ENCODE measurements at places on chromosomes 2 and 18.
A peak's percentile ranks its signal among the peaks of the same experiment; 100 is the strongest.

DNA sequence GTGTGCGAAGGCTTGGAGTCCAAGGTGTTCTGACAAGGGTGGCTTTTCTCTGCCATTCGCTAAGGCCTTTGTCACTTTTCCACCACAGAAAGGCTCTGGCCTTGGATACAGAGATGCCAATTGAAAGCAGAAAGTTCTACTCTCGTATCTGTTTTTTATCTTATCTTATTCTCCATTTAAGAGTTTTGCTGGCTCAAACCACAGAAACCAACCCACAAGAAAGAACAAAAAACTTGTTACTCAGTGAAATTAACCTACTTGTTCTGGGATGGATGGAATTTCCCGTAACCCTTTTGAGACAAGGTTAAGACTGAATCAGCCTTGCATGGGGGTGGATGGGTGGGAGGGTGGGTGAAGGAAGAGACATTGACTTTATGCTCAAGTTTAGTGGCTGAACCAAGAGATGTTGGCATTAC is 221.7 kb downstream of the CDH20 start:
- DNase-seq: no peak

- DNase-seq: no peak
Observed at GRCh38 chr2:84923009-84923408, 17.6 kb downstream of the TMSB10 start.

GRCh38 chr2:23497536-23497935 is 112.6 kb downstream of the KLHL29 start:
- no peak for DNase-seq

DNA sequence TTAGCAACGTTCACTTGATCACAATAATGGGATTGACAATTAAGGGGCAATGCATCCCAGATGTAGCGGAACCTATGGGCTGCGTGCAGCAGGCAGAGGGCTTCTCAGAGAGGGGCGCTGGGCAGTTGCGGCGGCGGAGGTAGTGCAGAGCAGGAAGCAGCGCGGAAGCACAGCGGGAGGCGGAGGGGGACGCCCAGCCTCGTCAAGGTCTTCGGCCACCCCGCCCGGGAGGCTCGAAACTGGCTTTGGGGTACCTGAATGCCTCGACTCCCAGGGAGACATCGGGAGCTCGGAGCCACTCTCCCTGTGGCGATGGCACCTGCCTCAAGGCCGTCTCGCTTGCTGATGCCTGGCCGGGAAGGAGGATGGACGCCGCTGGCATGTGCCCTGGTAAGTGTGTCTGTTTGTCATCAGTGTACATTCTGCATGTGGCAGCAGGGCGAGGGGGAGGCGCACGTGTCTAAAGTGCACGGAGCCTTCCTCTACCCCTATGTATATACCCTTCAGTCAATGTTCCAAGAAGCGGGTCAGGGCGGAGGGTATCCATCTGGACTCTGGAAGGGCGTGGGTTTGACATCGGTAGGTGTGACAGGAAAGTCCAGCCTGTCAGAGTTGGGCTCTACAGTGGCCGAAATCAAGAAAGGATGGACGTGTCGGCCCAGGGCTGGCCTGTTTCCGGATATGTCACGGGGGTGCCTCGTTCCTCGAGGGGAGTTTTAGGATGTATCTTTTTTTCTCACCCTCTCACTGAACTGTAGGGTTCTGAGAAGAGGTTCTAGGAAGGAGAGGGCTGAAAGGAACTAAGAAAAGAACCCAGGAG is 7.5 kb upstream of the SP9 start:
- no peak for DNase-seq

DNA sequence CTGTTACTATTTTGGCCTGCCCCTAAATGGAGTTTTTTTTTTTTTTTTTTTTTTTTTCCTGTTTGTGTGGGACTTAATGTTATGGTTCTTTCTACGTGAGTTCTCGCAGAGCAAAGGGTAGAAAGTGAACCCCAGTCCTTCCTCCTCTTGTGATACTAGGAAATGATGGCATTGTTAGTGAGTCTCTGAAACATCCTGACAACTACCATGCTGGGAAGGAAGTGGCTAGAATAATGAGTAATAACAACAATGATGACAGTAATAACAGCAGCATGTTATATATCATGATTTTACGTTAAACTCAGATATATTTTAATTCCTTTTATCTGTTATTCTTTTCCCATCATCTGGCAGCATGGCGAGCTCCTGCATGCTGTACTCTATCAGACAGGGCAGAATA is 216.2 kb upstream of the LINC00305 start:
- no peak for DNase-seq

DNA sequence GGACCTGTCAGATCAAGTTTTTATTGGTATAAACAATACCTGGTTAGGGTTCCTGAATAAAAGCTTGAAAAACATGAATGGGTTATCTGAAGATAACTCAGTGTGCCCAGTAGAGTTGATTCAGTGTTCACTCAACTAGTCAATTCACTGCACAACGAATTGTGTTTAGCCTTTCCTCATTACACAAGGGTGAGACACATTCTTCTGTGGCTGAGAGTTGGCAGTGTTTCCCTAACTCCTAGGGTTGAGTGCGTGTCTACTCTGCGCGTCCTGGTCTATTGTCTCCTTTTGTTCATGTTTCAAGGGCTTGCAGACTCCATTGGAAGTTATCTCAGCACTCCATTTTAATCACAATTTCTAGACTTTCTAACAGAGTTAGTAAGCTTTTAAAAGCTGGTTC is 32.8 kb upstream of the TMEM178A start:
- peak; percentile 91 for DNase-seq

- DNase-seq: peak; percentile 46
Observed at GRCh38 chr2:20447437-20448245, 767 bp downstream of the RHOB start.

DNA sequence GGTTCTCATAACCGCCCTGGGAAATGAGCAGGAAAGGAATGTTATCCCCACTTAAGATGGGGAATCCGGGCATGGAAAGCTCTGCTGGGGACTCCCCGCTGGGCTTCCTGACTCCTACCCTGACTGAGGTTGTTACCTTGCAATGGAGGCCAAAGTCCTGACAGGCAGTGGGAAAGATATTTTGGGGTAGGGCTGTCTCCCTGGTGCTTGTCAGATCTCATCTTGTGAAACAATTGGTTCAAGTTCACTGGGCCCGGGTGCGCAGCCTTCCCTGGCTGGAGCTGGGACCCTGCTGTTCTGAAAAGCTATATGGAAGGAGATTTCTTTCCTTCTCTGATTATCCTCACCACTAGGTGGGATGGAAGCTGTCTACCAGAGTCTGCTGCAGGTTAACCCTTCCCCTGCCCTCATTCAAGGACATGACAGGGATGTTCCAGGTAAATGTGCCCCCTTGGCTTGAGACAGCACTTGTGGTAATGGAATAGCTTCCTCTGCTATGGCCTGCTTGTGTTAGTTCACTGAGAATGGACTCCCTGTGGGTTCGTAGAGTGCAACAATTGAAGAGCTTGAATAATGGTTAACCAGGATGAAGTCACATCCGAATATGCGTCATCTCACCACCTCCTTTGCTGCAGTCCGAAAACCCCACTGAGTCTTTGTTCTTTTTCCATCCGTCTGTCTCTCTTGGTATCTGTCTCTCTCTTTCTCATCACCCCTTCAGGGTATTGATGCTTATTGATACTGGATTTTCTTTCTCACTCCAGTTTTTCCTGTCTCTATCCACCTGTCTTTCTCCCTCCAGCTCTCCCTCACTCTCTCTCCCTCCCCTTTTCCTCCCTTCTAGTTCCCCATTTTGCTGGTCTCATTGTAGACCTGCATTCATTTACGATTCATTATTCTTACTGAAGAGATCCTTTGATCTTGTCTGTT is 67.8 kb upstream of the EPAS1 start:
- DNase-seq: peak; percentile 29

DNA sequence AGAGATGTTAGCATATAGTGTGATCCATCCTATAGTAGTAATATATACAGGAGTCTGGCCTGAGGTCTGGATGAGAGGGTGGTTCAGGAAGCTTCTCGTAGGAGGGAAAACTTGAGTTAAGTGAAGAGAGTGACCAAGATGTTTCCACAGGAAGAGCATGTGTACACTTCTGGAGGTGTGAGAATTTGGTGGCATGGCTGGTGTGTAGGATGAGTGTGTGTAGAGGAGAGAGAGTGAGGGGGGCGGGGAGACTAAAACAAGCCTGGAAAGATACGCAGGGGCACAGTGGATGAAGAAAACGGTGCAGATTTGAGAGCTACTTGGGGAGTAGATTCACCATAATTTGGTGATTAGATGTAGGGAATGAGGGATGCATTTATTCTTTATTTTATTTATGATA is 43.5 kb upstream of the CTLA4 start:
- no peak for DNase-seq

DNA sequence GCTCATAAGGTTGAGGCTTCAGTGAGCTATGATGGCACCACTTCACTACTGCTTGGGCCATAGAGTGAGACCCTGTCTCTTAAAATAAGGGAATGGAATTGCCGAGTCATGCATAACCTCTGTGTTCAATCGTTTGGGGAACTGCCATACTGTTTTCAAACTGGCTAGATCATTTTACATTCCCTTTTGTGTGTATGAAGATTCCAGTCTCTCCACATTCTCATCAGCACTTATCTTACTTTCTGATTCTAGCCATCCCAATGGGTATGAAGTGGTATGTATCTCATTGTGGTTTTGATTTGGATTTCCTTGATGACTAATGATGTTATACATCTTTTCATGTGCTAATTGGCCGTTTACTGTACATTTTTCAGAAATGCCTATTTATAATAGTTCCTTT is 23.7 kb downstream of the MARCHF7 start:
- DNase-seq: no peak

DNA sequence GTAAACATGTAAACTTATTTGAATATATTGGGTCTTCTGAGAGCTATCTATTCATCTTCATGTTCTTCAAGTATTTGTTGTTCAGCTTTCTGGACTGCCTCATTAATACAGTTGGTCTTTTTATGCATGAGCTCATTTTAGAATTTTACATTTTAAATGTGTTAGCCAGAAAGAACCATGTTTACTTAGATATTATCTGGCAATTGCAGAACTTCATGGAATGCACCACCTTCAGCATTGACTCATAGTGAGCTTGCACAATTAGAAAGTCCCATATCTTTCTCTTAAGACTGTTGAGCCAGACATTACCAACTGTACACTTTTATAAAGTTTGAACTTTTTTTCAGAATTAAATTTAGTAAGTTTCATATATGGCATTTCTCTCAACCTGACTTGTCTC is 536.7 kb downstream of the RIT2 start:
- DNase-seq: peak; percentile 27
